ENCODE measurements at places on chromosomes 16 and 17. TPM values are rescaled to one million over a fixed set of nuclear protein-coding genes. Genes with fewer than 3 reads are reported as not detected.

The PDILT gene
- not detected for total RNA-seq

The ZP2 gene
- total RNA-seq: not detected

The PMP22 gene
- total RNA-seq: 4.3 TPM

The PNMT gene
- not detected for total RNA-seq

The TM4SF5 gene
- total RNA-seq: not detected

The SLFN12L gene
- not detected for total RNA-seq

The APOH gene
- not detected for total RNA-seq

The ACSM5 gene
- total RNA-seq: not detected

The KRT27 gene
- not detected for total RNA-seq

The MAF gene
- total RNA-seq: 4.1 TPM

The STX1B gene
- 7.0 TPM for total RNA-seq

The SOST gene
- total RNA-seq: 0.31 TPM

The SCARF1 gene
- 1.1 TPM for total RNA-seq

The GAS7 gene
- total RNA-seq: 8.2 TPM

The NAA38 gene
- total RNA-seq: 44.0 TPM

The KCNAB3 gene
- 6.2 TPM for total RNA-seq

The FLCN gene
- 39.3 TPM for total RNA-seq

The HS3ST3B1 gene
- 9.1 TPM for total RNA-seq

The ZNF319 gene
- 10.8 TPM for total RNA-seq

The ASIC2 gene
- total RNA-seq: 3.3 TPM

The CLEC18A gene
- total RNA-seq: 0.33 TPM

The KRTAP4-5 gene
- not detected for total RNA-seq

The PPL gene
- total RNA-seq: 24.1 TPM

The HSF4 gene
- total RNA-seq: 2.0 TPM

The DLX3 gene
- total RNA-seq: 0.97 TPM

The FA2H gene
- 2.4 TPM for total RNA-seq
